NCI-H1436 (cell line): ENCODE measurements at places on chromosomes 7 and 10.

DNA sequence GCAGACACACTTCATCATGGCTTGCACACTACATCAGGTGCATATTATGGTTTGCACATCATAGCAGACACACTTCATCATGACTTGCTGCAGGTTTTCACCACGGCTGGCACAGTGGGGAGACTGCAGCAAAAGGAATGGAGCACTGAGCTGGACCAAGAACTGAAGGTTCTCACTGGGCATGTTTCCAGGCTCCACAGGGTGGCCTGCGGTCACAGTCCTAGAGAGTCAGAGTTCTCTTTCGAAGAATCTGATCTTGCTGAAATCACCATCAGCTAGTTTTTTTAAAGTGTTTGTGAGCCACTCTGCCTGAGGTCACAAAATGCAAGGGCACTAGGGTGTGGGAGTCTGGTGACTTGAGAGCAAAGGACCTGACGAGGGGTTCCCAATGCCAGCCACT is 140.4 kb upstream of the NPY start:
- no peak for DNase-seq

GRCh38 chr7:141342621-141343408 is 208.4 kb upstream of the AGK start:
- no peak for DNase-seq

DNA sequence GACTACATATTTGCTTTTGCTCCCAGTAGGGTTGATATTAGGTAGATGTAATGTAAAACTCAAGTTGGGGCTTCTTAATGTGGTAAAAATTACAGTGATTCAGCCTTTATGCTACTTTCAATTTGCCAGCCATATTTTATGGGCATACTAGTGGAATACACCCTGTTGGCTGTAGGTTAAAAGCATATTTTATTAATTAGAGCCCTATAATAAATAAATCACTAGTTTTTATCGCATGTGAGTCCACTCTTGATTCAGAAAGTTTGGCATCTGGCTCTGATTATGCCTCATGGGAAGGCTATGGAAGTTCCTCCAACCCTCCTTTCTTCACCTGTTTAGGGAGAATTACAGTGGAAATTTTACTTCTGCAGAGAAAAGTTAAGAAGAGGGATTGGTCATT is 390.9 kb downstream of the GATA3 start:
- no peak for DNase-seq

DNA sequence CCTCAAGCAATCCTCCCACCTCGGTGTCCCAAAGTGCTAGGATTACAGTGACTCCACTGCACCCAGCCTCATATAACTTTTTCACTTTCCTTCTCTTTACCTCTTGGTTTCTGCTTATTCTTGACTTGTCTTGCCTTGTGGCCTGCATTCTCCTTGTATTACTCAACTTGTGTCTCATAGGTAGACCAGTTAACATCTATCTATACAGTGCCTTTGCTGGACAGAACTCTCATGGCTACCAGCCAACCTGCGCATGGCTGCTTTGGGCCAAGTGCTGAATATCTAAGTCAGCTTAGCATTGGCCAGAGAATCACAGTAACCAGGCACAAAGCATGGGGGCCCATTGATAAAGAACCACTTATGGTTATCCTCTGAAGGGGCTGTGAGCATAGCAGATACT is 42.6 kb upstream of the ZNRF2 start:
- no peak for DNase-seq

DNA sequence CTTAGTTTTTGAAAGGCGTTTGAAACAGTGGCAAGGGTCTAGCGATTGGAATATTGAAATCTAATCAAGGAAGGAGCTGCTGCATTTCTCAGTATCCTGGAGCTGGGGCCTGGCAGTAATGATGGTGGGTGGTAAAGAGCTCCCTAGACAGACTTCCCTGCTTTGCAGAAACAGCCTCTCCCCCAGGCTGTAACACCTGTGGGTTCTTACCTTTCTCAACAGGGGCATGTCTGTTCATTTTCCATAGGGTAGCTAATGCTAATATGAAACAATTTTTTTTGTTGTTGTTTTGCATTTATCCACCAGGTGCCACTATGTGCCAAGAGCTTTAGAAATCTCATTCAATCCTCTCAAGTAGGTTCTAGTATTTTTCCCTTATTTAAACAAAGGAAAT is 345.5 kb downstream of the REEP3 start:
- DNase-seq = no peak

GRCh38 chr10:49616421-49617101 is 2.7 kb downstream of the CHAT start:
- no peak for DNase-seq

- DNase-seq = no peak
Measured at GRCh38 chr7:148266795-148267194, 323.8 kb upstream of the C7orf33 start.

DNA sequence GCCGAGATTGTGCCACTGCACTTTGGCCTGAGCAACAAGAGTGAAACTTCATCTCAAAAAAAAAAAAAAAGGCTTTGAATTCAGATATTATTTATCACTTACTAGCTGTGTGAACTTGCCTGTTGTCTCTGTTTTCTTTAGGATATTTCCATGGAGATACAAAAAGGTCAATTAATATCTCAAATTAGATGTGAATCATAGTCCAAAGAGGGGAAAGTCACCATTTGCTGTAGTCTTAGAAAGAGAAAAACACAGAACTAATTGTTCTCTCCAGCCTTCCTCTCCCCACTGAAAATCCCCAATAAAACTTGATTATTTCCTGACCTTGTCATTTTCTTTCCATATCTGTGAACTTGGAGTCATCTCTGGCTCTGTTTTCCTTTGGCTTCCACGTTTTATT is 21.2 kb downstream of the HEPACAM2 start:
- no peak for DNase-seq
